ENCODE measurements at places on chromosomes 12 and 14.

GRCh38 chr12:49553512-49554088, 14.3 kb downstream of the MCRS1 start:
- no peak for DNase-seq

DNA sequence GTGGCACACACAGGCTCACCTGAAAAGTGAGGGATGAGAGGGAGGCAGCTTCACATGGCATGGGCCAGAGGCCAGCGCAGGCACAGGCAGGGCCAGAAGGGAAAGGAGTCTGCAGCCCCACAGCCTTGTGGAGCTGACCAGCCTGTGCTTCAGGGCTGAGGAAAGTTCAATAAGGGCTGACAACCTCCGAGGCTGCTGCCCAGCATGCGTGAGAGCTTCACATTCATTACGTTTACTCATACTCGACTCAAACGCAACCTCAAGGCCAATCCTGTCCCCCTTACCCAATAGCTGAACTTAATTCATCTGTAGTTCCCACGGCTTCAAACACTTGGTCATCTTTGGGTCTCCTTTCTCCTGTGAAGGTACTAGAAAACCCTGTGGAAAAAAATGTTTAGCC, 4.8 kb downstream of the MMAB start:
- DNase-seq: no peak

DNA sequence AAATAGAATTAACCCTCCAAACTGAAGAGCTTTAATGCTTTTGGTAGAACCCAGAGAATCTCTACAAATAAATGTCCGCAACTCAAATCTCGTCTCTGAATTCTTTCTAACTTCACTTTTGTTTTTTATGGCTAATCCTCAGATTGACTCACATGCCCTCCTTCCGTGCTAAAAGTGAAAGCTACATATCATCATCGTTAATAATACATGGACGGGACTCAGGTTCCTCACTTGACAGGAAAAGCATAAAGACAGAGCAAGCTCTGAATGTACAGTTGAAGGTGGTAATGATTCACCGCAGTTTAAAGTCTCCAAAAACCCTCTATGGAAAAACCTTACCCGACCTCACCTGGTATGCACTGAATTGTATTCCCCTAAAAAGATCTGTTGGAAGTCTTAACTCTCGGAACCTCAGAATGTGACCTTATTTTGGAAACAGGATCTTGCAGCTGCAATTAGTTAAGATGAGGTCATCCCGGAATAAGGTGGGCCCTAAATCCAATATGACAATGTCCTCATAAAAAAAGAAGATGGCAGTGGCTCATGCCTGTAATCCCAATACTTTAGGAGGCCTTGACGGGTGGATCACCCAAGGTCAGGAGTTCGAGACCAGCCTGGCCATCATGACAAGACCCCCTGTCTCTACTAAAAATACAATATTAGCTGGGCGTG, 147.4 kb upstream of the FOXN3 start:
- DNase-seq: no peak

DNA sequence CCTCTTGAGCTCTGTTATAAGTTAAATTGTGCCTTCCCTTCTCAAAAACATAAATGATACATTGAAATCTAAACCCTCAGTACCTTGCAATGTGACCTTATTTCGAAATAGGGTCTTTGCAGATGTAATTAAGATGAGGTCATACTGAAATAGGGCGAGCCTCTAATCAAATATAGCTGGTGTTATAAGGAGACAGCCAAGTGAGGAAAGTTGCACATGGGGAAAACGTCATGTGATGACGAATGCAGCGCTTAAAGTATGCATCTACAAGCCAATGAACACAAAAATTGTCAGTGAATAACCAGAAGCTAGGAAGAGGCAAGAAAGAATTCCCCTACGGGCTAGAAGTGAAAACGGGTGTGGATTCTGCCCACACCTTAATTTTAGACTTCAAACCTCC, 305.2 kb upstream of the FOXG1 start:
- DNase-seq: no peak

DNA sequence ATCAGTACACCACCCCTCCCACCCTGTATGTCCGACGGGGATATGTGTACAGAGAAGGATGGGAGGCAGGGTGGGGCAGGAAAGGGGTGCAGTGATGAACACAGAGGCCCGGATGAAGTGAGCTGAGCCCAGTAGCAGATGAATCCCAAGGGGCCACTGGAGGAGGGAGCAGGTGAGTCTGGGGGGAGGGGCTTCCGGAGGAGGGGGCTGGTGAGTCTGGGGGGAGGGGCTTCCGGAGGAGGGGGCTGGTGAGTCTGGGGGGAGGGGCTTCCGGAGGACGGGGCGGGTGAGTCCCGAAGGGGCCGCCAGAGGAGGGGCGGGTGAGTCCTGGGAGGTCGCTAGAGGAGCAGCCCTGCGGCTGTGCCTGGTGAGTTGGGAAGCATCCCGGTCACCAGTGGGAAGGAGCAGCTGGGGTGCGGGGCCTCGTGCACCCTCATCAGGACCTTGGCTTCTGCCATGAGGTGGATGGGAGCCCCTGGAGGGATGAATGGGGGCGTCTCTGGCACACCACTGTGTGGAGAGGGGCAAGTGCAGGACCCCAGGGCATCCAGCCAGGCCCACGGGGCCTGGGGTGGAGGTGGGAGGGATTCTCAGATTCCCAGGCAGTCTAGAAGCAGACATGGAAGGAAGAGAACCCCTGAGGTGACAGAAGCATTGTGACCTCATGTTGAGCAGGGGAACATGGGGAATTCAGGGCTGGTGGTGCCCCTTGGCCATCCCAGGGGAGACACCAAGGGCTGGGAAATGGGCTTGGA, 14.0 kb downstream of the BEGAIN start:
- no peak for DNase-seq

DNA sequence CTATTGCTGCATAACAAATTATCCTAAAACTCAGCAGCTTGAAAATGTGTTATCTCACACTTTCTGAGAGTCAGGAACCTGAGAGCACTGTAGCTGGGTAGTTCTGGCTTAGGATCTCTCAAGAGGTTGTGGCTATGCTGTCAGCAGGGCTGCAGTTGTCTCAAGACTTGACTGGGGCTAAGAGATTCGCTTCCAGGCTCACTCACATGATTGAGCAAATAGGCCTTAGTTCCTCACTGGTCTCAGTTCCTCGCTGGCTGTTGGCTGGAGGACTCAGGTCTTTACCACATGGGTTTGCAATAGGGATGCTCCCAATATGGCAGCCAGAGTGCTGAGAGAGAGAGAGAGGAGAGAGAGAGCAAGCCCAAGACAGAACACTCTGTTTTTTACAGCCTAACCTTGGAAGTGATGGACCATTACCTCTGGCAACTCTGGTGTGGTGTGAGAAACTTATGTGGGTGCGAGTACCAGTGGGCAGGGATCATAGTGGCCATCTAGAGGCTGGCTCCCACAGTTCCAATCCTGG, 15.9 kb upstream of the DHRS2 start:
- no peak for DNase-seq

GRCh38 chr12:122133192-122133950, 40.6 kb downstream of the IL31 start:
- DNase-seq: no peak

DNA sequence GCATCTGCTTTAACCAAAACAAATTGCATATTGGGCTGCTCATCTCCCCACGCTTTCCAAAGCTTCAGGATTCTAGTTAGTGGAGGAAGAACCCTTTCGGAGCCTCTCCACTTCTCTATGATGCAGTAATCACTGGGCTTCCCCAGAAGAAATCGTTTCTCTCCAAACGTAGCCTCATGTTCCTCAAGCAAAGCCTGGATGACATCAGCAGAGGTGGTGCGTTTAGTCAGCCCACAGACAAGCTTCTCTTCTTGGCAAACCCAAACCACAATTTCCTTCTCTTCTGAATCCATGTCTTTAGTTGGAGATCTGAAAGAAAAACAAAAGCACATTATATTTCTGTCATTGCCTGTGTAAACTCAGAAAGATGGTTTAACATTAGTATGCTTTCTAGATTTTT, 30.6 kb downstream of the RASSF9 start:
- no peak for DNase-seq

Measured in AG04449 (cell line).